ENCODE measurements at places on chromosomes 3 and 15.

- no peak for DNase-seq
Observed at GRCh38 chr3:46440531-46441294, 24.0 kb downstream of the LTF start.

DNA sequence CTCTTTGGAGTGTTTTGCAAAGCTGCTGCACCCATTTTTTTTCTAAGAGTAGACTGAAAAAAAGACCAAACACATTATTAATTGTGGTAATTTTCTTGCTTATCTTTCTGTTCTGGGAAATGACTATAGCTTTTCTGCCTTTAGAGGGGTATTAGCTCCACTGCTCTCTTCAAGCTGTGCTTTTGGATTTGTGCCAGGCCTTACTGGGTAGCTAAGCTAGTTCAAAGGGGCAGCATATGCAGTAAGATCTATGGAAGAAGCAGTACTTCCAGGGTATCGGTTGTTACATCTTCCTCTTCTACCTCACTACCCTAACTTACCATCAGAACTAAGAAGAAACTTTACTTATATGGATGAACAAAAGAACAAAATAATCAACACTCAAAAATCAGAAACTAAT is 28.7 kb upstream of the ARIH1 start:
- no peak for DNase-seq

DNA sequence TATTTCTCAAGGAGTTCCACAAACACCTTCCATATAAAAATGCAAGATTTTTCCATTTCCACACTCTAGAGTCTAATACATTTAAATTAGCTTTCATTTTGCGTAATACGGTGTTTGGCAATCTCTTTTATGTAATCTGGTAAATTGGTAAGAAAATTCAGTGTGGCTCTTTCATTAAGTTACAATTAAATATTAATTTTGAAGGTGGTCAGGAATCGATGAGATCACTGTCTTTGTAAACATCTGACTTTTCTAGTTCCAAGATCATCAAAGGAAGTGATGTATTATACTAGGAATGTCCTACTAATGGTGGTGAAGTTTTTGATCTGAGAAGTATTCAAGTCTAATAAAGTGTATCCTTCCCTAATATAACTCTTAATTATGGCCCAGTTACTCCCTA is 1.1 kb upstream of the UTS2B start:
- DNase-seq = no peak

DNA sequence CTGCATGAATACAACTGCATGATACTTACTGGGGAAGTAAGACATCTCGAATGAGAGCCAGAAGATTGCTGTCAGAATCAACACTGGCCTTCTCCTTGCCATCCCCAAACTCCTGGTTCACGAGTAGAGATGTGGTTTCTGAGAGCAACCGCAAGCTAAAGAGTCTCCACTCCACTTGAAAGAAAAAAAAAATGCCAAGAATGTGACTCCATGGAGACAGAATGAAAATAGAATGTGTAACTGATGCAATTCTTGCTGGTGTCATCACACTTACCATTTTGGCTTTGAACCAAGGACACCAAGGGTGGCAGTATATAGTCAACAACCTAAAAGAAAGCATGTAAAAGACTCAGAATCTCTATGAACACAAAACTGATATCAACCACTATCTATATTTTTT is 280.4 kb downstream of the ULK4 start:
- DNase-seq = no peak

- peak; percentile 67 for DNase-seq
Observed at GRCh38 chr3:52372822-52373504, 56.8 kb downstream of the DNAH1 start.

- DNase-seq = no peak
Observed at GRCh38 chr15:42157381-42157780, 945 bp upstream of the PLA2G4F start.

- DNase-seq = no peak
Observed at GRCh38 chr3:27219127-27219845, 149.9 kb downstream of the NEK10 start.

GRCh38 chr3:5466065-5466464 is 278.6 kb downstream of the EDEM1 start:
- DNase-seq = no peak

GRCh38 chr3:97256060-97256459 is 441.7 kb downstream of the EPHA6 start:
- DNase-seq = no peak

DNA sequence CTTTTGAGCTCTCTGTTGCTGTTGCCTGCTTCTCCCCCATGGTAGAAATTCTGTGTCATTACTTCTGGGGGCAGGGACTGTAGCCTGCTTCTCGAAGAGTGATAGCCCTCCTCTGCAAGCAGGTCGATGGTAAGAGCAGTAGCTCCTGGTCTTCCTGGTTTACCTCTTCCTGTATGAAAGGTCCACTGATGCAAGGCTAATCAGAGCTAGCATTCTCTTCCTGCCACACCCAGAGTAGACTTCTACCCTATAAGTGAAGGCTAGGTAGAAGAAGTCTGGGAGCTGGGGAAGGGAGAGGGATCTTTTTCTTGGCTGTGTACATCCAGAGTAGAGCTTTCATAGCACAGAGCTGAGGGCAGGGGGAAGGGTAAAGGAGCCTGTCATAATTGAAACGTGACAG is 357.0 kb downstream of the SQOR start:
- DNase-seq = no peak

DNA sequence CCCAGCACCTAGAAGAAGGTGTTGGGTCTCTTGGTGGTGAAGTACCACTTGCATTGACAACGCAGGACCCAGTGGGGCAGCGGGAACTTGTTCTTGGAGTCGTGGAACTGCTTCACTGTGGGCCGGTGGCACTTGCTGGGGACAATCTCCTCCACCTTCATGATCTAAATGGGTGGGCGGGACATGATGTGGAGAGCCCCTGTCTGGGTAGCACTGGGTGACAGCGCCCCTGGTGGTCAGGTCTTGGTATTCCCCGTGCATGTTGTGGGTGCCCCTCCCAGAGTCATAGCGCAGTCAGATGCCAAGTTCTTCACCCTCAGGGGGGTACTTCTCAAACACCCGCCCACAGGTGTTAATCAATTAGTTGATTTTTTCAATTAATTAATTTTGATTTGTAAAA is 60.2 kb downstream of the AGBL1 start:
- peak; percentile 9 for DNase-seq

- DNase-seq = peak; percentile 86
Observed at GRCh38 chr15:32641517-32642059, at the start of gene SCG5. TSS of gene SCG5 (plus strand) at chr15:32641710. CDS start at chr15:32643593, 1,883 bp downstream.

GRCh38 chr3:50090984-50091383 is 2.3 kb downstream of the RBM5 start:
- DNase-seq = no peak

- DNase-seq = no peak
Observed at GRCh38 chr15:85642693-85643066, 152.0 kb downstream of the KLHL25 start.

DNA sequence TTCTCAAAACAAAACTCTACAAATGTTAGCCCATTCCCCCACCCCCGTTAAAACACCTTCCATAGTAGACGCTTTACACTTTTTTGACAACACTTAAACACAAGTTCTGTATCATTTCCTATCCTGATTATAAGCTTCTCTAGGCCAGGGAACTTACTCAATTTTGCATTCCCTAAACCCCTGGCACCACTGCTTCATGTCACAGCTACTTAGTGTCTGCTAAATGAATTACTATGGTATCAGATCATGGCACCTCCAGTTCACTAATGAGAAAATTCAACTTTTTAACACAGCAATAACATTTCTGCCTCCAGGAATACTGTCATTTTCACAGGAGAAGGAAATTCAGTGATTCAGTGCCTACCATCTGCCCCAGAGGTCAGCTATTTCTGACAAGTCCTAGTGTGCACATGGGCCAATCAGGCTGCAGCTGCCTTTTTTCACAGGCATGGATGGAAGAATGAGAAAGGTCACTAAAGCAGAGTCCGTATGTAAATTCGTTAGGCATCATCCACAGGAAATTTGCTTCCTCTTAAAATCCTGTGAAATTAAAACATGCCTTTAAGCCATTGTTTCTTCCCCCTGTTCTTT is 18.5 kb downstream of the SFMBT1 start:
- DNase-seq = no peak

DNA sequence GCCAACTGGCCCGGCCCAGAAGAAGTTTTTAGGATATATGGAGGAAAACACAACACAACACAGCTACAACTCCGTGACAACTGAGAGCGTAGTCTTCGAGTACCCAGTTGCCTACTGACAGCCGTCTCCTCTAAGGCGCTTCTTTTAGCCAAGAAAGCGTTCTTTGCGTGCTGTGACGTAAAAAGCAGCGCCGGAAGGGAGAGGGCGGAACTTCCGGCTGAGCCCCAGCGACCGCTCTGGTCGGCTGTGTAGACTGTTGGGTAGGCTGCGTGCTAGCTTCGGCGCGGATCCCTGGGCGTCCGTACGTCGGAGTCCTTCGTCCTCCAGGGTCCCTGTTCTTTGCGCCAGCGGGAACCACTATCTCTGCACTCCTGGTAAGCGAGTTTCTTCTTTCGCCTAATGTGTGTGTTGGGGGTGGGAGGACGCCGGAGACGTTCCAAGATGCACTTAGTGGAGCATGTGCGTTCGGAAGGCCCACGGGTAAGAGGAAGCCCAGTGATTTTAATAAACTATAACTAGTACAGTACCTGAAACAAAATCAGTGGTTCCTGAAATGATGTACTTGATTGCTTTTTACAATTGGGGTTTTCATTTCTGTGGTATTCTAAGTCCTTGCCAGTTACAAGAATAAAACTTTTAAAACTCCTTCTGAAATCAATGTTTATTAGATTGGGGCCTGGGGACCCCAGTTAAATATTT is at the start of gene TRMT10C:
TSS of gene TRMT10C (plus strand) at position 239 of the 699 bp plus-strand sequence. CDS start 2,914 bp downstream, outside the sequence.
- DNase-seq = peak; percentile 96

GRCh38 chr3:100268156-100268555 is 7.4 kb downstream of the TBC1D23 start:
- no peak for DNase-seq
